Left cardiac atrium (tissue), 4 donors: ENCODE measurements at places on chromosomes 3 and 15. TPM values are rescaled to one million over a fixed set of nuclear protein-coding genes. Genes with fewer than 3 reads are reported as not detected.
A peak's percentile ranks its signal among the peaks of the same experiment; 100 is the strongest.

DNA sequence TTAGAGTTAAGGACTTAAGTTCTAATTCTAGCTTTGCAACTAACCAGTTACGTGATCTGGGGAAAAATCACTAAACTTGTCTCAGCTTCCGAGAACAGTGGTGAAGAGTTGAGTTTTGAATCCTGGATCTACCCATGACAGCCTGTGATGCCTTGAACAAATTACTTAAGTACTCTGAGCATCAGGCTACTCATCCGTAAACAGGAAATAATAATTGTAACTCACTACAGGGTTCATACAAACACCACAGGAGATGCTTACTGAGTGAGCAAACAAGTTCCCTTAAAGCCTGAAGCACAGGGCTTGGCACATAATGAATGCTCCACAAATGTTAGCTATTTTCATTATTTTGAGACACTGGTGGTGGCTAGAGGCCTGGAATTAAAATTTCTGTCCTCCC lies 158.8 kb downstream of the ERC2 start:
- DNase-seq = no peak

GRCh38 chr15:72599855-72600464 lies 54.5 kb upstream of the GOLGA6B start:
- DNase-seq = no peak

- DNase-seq = no peak
Observed at GRCh38 chr3:102466001-102466400, 31.2 kb downstream of the ZPLD1 start.

DNA sequence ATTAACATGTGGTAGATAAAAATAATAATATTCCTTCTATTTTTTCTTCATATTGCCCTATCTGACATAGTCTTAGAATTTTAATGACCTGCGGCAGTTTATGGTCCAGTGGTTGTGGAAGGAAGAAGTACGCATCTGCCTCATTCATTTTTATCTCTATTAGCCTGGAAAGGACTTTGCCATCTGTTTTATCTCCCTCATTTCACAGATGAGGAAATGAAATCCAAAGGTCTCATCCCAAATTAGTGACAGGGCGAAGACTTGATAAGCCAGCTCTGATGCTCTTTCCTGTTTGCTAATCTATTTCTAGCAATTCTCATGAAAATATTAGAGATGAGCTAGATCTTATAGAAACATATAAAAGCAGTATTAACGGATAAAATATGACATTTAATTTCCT lies 113.3 kb downstream of the KLHL25 start:
- DNase-seq = no peak

GRCh38 chr3:78647726-78648125 lies 1120.1 kb downstream of the ROBO1 start:
- DNase-seq = no peak

DNA sequence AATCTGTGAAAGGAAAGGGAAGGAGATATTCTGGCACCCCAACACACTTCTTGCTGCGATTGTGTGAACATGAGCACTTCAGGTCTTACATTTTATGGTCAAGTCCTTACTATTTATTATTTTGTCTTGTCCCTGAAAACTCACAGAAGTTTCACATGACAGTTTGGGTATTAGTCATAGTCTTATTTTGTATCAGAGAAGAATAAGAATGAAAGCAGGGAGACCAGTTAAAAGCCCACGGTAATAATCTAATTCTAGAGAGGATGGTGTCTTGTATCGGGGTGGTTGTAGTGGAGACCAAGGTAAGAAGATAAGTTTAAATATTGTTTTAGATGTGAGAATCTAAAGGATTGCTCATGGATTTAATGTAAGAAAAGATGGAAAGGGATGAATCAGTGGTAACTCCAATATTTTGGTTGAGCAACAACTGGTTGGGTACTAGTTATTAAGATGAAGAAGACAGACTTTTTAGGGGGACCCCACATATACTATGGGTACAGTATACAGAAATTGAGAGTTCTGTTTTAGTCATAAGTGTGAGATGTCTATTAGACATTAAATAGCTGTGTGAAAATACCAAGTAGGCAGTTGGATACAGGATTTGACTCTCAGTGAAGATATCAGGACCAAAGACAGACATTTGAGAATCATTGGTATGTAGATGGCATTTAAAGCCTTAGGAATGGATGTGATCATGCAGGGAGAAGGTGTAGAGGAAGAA lies 227.6 kb downstream of the MFSD1 start:
- no peak for DNase-seq

- no peak for DNase-seq
Observed at GRCh38 chr3:9664119-9664751, 14.9 kb downstream of the MTMR14 start.

DNA sequence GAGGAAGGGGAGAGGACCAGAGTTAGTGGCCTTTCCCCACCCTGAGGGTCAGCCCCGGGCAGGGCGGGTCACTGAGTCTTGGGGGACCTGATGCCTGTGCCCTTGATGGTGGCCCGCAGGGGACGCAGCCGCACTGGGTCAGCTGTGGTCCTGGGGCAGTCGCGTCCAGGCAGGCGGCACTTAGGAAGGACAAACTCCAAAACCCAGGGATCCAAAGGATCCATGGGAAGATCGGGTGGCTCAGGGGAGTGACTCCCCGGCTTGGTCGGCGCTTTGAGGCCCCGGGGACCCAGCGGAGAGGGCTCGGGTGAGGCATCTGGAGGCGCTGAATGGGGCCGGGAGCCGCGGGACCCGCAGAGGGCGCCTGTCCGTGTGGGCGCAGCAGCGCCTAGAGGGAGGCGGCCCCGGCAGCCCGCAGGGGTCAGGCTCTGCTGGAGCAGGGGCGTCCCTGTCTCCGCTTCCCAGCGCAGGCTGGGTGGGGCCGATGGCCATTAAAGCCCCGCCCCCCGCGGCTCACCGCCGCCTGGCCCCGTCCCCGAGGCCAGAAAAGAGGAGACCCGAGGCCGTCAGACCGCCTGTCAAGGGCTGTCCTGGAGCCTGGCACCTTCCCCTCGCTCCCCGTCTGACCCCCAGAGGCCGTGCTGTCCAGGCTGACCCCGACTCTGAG lies 17.5 kb downstream of the CIDEC start:
- peak; percentile 77 for DNase-seq

DNA sequence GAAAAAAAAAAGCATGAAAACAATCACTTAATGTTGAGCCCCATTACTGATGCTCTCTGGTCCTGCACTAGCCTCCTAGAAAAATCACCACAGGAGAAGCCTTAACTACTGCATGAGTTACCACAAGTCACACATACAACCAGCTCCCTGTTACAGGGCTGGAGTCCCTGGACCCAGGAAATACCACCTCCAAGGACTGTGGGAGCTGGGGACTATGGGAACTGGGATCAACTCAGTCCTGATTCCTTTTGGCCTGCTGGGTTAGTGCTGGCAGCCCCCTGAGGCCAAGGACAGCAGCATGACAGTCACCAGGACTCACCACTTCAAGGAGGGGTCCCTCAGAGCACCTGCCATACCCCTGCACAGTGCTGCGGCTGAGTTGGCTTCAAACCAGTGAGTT lies 559 bp downstream of the NR1I2 start:
- DNase-seq = no peak

DNA sequence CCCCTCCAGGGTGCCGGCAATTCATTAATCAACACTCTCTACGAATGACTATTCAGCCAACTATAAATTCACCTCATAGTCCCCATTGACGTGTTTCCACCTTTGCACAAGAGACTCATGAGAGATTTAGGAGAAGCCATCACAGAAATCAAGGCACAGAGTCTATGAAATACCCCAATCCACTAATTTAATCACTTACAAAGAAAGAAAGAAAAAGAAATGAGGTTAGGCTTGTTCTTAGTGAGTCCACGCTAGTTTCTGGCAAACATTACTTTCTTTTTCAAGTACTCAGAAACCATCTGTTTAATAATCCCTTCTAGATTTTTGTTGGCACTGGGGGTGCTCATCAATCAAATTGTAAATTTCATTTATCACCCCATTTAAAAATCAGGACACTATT lies 125.2 kb upstream of the ADPGK start:
- DNase-seq = no peak

DNA sequence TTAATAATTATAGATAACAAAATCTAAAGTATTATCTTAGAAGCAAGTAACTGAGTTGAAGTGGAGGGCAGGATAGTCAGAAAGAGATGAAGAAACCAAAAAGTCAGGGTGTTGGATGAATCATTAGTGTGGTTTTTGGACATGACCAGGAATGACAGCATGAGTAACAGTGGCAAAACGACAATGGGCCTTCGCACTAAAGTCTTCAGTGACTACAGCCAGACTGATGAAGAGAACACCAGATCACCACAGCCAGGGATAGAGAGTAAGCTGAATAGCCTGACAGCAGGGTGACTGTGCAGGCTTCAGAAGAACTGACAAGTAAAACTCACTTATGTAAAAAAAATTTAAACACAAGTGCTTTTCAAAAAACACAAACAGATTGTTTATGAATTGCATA lies 96.0 kb upstream of the MELTF start:
- DNase-seq = no peak

Gene AP4E1
- 9.9 TPM for total RNA-seq

Gene EFCAB12
- 0.32 TPM for total RNA-seq

Gene INSYN1
- total RNA-seq = 79.3 TPM

Gene CPN2
- not detected for total RNA-seq

Gene CORO2B
- total RNA-seq = 8.5 TPM

Gene ATP13A4
- 0.47 TPM for total RNA-seq

Gene JMJD7
- 8.8 TPM for total RNA-seq
